ENCODE measurements at places on chromosomes 12 and 14.

GRCh38 chr12:54220092-54220557, 31.3 kb upstream of the SMUG1 start:
- peak; percentile 77 for DNase-seq

GRCh38 chr12:46560874-46561273, 188.3 kb upstream of the SLC38A2 start:
- no peak for DNase-seq

GRCh38 chr14:56797569-56798446, 12.5 kb downstream of the OTX2 start:
- peak; percentile 86 for DNase-seq

DNA sequence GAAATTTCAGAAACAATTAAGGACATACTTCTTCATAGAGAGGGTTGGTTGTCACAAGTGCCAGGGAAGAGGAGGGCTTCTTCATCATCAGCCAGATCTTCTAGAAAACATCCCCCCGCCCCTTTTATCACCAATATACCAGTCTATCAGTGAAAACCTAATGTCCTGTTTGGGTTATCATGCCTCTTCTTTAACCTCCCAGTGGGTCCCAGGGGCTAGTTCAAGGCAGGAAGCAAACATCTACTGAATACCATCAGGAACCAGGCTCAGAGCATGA, 13.3 kb upstream of the KRT86 start:
- no peak for DNase-seq

- DNase-seq = no peak
Observed at GRCh38 chr14:100784523-100785337, 41.2 kb upstream of the MEG3 start.

DNA sequence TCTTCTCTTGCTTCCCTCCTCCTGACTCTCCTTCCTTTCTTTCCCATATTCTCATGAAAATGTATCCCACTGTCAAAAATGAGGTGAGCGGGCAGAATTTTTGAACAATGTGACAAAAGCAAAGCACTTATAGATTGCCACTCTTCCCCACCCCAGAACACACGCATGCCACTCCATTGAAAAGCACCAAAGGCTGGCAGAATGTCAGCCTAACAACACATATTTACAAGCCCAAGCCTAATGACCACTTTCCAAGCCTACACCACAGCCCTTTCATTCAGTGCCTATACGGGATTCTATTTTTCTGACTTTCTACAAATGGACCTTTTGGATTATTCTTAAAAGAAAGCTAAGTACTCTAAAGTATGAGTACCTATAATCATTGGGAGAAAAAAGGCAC, 62.9 kb upstream of the METAP2 start:
- no peak for DNase-seq

DNA sequence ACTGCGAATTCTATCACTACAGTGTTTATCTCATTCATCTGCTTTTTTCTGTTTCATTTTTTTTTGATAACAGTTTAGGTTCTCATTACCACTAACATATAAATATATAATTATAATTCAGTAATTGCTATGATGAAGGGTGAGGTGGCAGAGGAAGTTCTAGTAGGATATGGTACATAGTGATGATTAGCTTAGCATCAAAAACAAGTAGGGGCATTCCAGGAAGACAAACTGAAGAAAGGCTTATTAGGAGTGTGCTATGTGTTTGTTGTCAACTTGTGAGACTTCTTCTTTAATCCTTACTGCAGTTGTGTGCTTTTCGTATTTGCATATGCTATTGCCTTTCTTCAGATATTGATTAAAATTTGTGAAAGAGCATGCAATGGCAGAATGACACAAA, 20.6 kb downstream of the FUT8 start:
- no peak for DNase-seq

DNA sequence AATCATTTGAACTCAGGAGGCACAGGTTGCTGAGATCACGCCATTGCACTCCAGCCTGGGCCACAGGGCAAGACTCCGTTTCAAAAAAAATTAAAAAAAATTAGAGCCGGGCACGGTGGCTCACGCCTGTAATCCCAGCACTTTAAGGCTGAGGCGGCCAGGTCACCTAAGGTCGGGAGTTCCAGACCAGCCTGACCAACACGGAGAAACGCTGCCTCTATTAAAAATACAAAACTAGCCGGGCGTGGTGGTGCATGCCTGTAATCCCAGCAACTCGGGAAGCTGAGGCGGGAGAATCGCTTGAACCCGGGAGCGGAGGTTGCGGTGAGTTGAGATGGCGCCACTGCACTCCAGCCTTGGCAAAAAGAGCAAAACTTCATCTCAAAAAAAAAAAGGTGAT, 35.7 kb downstream of the R3HDM2 start:
- DNase-seq = no peak

GRCh38 chr12:121535150-121536053, 45.4 kb downstream of the KDM2B start:
- no peak for DNase-seq

GRCh38 chr14:34650786-34651584, 21.0 kb upstream of the SNX6 start:
- no peak for DNase-seq

- no peak for DNase-seq
Observed at GRCh38 chr12:113482334-113482733, 10.7 kb upstream of the LHX5 start.

GRCh38 chr12:78156751-78157150, 326.1 kb downstream of the NAV3 start:
- DNase-seq = no peak

GRCh38 chr14:101119830-101120571, 216.5 kb upstream of the RTL1 start:
- no peak for DNase-seq

DNA sequence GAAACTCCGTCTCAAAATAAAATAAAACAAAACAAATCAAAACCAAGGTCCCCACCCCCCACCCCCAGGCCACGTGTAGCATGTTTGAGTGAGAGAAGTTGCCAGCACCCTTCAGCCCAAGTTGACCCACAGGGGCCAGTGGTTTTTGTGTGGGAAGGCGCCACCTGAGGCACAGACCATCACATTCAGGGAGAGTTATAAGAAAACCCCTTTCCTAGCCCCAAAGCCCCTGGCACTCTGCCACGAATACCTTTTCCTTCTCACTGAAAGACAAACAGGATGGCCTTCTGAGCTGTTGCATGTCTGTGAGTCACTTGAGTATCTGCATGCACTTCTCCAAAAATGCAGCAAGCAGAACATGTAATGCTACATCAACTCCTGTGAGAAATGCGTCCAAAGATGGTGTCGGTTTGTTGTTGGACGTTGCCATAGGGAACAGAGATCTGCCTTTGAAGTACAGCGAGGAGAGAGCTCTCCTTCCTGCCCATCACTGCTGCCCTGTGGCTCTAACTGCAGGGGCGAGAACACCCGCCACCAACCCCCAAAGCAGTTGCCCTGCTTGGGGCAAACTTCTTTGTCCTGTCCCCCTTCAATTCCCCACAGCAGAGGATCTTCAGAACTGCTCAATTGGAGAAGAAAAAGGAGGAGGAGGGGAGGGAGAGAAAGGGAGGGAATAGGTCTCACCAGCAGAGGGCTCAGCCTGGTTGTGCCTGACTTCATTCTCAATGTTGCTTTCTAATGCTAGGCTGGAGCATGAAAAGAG, 2.7 kb upstream of the TRAF3 start:
- peak; percentile 61 for DNase-seq

DNA sequence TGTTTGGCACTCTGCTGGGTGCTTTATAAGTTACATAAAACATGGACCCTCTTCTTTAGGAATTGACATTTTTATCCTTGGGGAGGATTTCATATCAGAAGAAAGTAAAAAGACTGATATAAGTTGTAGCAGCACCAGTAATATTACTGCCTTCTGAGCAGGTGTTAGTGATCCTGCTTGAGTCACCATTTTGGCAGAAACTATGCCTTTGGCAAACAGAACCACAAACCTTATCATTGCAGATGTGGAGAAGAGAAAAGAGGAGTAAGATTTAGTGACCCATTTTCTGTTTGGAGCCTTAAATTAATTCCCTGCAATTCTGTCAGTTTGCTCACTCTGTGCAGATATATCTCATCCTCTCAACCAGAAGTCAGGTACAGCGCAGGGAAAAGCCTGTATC, 23.0 kb downstream of the ZNF410 start:
- DNase-seq = no peak

DNA sequence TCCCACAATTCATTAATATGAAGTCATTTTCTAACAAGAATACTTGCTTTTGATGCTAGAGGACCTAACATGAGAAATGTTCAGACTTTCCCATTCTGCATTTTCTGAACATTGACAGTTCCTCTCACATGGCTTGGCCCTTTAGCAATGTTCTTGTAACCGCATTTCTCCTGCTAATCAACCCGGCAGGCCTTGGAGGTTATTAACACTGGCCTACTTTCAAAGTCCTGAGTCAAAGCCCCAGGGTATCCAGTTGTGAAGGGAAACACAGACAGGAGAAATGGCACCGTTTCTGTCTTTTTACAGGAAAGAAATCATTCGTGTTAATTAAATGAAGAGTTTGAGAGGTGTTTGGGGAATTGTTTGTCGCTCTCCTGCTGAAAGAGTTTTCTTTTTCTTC, 446.5 kb upstream of the MIS18BP1 start:
- DNase-seq = no peak

- no peak for DNase-seq
Observed at GRCh38 chr14:75961662-75962061, 20.1 kb downstream of the TGFB3 start.

DNA sequence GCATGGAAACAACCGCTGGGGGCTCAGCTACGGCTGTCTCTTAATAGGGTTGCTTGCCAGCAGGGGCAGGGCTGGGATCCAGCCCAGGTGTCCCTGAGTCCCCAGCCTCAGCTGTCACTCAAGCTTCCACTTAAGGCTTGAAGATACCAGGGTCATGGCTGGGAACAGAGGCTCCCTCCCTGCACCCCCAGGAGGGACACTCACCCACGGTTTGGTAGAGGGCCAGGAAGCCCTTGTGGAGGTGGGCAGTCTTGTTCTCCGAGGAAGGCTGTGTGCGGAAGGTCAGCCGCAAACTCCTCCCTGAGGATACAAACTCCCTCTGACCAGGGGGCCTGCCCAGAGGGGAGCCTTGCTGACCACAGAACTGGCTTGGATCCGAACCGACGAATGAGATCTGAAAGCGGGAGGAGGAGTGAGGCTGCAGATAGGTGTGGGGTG, 7.3 kb downstream of the C1RL start:
- DNase-seq = no peak

DNA sequence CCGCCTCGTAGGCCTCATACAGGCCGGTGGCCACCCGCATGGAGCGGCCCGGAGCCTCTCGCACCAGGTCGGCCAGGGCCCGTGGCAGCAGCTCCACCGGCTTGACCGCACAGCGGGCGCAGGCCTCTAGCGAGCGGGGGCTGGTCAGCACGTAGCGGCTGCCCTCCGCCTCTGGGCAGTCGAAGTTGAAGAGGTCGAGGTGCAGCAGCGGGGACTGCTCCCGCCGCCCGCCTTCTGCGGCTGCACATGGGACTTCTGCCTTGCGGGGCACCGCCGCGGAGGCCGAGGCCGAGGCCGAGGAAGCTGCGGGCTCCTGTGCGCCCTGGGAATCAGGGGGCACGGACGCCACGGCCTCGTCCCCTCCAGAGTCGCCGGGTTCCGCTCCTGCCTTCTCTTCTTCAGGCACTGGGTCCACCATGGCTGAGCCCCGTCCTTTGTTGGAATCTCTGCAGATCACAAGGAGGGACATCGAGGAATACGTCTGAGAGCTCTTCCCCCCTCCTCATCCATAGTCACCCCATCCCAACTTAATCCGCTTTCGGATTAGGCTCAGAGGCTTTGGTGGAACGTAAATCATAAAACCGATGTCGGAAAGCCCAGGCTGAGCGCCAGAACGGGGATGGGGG, 1.4 kb downstream of the CCDC177 start:
- DNase-seq = no peak

- DNase-seq = no peak
Observed at GRCh38 chr14:53968726-53969125, 12.1 kb upstream of the BMP4 start.

DNA sequence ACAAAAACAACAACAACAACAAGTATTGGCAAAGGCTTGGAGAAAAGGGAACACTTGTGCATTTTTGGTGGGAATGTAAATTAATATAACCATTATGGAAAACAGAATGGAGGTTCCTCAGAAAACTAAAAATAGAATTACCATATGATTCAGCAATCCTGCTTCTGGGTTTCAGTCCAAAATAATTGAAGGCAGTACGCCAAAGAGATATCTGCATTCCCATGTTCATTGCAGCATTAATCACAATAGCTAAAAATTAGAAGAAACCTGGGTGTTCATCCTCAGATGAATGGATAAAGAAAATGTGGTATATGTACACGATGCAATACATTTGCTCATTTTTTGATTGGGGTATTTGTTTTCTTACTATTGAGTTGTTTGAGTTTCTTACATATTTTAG, 813.0 kb downstream of the NRXN3 start:
- DNase-seq = no peak

Measured in WERI-Rb-1 (cell line).